ENCODE measurements at places on chromosomes 2 and 18. TPM values are rescaled to one million over a fixed set of nuclear protein-coding genes. Genes with fewer than 3 reads are reported as not detected.

- DNase-seq: no peak
Observed at GRCh38 chr2:175399326-175399725, 217.8 kb upstream of the ATP5MC3 start.

GRCh38 chr2:217789736-217790181 lies 213.0 kb downstream of the TNS1 start:
- no peak for DNase-seq

DNA sequence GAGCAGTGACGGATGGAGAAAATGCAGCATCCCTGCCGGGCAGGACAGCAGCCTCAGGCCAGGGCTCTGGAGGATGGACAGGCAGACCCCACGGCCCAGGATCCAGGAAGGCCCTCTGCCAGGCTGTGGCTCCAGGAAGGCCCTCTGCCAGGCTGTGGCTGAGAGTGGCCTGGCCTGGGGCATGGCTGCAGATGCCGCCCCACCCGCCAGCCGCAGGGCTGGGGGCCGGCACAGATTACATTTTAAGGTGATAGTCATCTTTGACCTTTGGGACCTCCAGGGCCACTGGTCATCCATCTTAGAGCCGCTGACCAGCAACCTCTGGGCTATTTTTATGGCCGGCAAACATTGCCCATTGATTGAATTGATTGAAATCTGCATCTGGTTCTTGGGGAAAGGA lies 98.0 kb upstream of the BOD1L2 start:
- DNase-seq: no peak

- no peak for DNase-seq
Observed at GRCh38 chr18:13219593-13220159, 1.1 kb downstream of the LDLRAD4 start.

DNA sequence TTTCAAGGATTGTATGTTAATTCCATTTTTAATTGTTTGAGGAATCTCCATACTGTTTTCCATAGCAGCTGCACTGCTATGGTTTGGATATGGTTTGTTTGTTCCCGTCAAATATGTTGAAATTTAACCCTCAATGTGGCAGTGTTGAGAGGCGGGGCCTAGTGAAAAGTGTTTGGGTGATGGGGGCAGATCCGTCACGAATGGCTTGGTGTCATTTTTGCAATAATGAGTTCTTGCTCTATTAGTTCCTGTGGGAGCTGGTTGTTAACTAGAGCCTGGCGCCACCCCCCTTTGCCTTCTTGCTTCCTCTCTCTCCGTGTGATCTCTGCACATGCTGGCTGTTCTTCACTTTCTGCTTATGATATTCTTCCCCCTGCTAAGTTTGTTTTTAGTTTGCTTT lies 71.4 kb upstream of the LDLRAD4 start:
- no peak for DNase-seq

The DNAH6 gene
- total RNA-seq: 0.60 TPM

DNA sequence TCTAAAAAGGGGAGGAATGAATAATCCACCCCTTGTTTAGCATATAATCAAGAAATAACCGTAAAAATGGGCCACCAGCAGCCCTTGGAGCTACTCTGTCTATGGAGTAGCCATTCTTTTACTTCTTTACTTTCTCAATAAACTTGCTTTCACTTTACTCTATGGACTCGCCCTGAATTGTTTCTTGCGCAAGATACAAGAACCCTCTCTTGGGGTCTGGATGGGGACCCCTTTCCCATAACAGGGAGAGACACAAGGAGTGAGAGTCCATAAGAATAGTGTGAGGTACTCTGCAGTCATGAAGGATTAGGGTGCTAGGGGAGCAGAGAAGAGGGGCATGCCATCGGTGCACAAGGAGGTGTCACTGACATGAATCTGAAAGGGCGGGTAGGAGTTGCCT lies 159.2 kb upstream of the PGAP1 start:
- DNase-seq: no peak

DNA sequence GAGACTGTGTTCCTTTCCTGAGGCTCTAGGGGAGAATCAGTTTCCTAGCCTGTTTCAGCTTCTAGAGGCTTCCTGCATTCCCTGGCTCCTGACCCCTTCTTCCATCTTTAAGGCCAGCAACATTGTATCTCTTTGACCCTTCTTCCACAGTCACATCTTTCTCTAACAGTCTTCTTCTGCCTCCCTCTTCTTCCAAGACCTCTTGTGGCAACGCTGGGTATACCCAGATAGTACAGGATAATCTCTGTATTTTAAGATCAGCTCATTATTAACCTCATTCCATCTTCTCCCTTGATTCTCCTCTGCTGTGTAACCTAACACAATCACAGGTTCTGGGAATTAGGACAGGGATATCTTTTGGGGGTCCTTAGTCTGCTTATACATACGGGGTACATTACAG lies 8.9 kb upstream of the MYL12A start:
- no peak for DNase-seq

GRCh38 chr2:168851674-168852320 lies 38.4 kb downstream of the SPC25 start:
- peak; percentile 48 for DNase-seq

The ANKRD44 gene
- total RNA-seq: 18.8 TPM

The MDH1B gene
- total RNA-seq: 1.1 TPM

- no peak for DNase-seq
Observed at GRCh38 chr2:40257340-40258134, 194.4 kb downstream of the SLC8A1 start.

DNA sequence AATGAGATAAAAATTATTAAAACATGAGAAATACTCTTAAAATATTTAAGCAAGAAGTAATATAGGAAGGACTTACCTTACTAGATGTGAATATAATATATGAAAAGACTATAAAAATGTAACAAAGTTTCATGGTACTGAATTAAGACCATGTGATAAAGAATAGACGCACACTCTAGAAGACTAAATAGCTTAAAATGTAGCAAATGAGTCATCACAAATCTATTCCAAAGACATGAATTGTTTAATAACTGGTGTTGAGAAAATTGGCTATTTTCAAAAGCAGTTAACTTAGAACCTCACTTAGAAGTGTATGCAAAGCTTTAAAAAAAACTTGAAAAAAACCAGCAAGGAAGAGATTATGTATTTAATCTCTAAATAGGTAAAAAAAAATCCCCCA lies 64.1 kb downstream of the POLE4 start:
- DNase-seq: no peak

- no peak for DNase-seq
Observed at GRCh38 chr18:57210107-57210715, 63.3 kb downstream of the BOD1L2 start.

The EVA1A gene
- total RNA-seq: 0.26 TPM

- DNase-seq: no peak
Observed at GRCh38 chr2:215260097-215260677, 51.7 kb upstream of the ATIC start.

DNA sequence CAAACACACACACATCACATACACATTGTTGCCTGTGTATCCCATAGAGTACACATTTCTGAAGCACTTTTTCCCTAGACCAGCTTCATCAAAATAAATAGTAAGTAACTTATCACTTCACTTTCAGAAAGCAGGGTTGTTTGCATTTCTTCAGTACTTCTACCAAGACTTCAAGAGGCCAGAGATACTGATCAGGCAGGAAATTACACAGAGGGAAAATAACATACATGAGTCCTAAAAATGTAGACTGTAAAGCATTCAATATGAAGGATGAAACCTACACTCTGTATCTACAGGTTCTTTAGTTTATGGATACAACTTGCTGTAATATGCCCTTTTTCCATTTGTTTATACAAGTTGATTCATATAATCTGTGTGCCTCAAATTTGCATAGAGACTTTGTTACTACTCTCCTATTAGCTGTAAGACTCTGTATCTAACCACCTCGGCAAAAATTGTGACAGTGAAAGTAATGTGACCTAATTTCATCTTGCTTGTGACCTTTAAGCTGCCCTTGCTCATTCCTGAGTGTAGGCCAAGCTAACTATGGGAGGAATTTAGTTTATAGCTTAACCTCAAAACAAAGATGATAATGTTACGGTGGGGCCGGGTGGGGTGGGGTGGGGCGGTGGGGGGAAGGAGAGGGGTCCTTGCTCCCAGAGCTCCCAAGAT lies 228.9 kb upstream of the SPOPL start:
- no peak for DNase-seq

DNA sequence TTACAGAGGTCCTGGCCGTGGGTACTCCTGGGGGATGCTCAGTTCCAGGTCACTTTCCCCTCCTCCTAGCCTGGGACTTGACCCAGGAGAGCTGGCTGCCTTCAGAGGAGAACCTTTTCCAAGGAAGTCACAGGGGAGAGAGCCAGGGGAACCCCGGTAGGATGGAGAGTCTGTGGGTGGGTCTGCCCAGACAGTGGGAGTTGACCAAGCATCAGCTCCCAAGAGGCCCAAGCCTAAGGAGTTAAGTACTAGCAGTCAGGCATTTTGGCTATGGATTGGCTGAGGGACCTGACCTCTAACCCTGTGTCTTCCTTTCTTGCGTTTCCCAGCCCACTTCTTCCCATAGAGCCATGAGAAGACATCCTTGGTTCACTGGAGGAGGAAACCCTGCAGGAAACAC lies 48.8 kb upstream of the PLB1 start:
- no peak for DNase-seq

The GALNT13 gene
- total RNA-seq: 2.1 TPM

The RBKS gene
- 3.9 TPM for total RNA-seq

DNA sequence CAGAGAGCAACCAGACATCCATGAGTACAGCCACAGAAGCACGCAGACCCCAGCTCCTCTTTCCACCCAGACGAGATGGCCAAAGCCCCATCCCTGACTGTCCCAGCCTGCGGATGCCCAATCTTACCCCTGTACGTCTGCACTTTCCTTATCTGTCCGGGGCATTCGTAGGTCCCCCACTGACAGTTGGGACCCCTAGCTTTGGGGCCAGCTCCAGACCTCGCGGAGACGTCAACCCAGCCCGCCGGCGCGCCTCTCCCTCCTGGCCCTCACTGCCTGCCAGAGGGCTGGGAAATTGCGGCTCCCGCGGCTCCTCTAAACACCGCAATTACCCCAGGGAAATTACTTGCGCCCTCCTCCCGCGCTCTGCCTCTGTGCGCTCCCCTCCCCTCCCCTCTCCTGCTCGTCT lies 2.3 kb downstream of the ECEL1 start:
- DNase-seq: peak; percentile 24

GRCh38 chr2:204353823-204354222 lies 191.5 kb upstream of the PARD3B start:
- DNase-seq: no peak

The PTMA gene
- total RNA-seq: 311 TPM

DNA sequence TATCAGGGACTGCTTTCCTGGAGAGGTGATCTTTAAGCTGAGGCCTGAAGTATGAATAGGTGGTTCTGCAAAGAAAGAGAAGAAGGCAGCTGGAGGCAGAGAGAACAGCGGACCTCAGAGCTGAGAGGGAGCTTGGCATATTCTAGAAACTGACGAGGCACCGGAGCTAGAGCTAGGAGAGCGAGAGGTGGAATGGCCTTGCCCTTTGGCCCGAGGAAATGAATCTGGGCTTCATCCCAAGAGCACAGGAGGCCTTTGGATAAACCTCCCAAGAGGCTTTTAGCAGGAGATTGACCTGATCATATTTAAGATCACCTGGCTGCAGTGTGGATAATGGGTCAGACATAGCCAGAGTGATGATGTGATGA lies 7.9 kb downstream of the DYSF start:
- no peak for DNase-seq

- DNase-seq: no peak
Observed at GRCh38 chr2:71563872-71564271, 110.5 kb downstream of the DYSF start.

- DNase-seq: peak; percentile 71
Observed at GRCh38 chr2:74481961-74482800, 617 bp downstream of the CCDC142 start.

The ITGB1BP1 gene
- 81.7 TPM for total RNA-seq

The SETBP1 gene
- 16.4 TPM for total RNA-seq

- peak; percentile 30 for DNase-seq
Observed at GRCh38 chr18:27605107-27605834, 420.2 kb upstream of the CHST9 start.

DNA sequence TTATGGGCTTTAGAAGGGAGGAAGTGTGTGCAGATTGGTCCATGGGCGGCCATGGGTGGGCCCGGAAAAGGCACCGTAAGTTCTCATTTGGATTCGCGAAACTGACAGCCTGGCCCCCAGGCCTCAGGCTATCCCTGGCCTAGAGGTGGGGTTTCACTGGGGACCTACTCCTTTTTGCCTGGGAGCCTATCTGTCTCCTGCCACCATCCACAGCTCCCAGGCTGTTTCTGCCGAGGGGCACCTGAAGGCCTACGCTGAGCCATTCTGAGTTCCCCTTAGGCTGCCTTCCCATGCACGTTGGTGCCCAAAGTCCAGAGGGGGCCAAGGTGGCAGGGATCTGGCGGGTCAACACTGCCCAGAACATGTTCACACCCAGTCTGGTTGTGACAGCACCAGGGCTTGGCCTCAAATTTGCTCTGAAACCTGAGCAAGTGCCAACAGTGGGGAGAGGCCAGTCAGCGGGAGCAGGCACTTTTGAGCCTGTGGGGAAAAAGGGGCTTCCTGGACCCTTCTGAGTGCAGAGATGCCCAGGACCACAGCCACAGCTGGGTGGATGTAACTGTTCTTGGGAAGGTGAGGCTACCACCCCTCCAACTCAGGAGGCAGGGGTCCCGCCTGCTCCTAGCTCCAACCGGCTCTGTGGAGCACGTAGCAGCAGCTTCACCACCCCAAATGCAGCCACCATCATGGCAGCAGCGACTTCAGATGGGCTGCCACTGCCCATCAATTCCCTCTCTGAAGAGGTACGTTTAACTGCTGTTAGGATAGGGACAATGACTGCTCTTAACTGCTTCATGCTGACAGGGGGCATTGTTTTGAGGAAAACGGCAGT lies 73.6 kb upstream of the ZNF804A start:
- peak; percentile 31 for DNase-seq

DNA sequence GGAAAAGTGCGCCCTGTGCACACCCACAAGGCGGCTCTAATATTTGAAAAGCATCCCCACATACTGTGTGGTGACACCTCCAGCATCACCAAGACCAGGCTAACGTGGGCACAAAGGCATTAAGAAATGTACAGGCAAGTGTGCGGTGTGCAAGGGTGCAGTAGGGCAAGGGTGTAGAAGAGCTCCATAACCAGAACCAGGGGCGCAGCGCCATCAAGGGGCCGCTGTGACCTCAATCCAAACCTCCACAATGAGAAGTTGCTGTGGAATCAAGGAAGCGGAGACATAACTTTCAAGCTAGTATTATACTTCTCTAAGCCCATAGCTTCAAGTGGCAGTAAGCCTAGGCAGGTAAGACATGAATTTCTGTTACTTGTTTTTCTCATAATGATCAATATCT lies 13.0 kb downstream of the L3MBTL4 start:
- DNase-seq: no peak

- no peak for DNase-seq
Observed at GRCh38 chr2:1881502-1881901, 137.2 kb upstream of the PXDN start.

DNA sequence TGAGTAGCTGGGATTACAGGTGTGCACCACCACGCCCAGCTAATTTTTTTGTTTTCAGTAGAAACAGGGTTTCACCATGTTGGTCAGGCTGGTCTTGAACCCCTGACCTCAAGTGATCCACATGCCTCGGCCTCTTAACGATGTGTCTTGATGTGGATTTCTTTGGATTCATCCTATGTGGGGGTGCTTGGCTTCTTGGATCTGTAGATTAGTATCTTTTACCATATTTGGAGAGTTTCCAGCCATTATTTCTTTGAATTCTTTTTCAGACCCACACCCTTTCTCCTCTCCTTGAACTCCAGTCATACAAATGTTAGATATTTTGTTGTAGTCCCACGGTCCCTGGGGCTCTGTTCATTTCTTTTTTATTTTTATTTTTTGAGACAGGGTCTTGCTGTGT lies 6.8 kb upstream of the TOGARAM2 start:
- DNase-seq: no peak

The PAX8 gene
- total RNA-seq: not detected

GRCh38 chr2:176175709-176176607 lies 12.5 kb upstream of the HOXD1 start:
- no peak for DNase-seq

The SGPP2 gene
- total RNA-seq: 4.7 TPM

The ERICH2 gene
- not detected for total RNA-seq

Data from right cardiac atrium (tissue), 5 donors.